ENCODE measurements at places on chromosomes 7 and 10. TPM values are rescaled to one million over a fixed set of nuclear protein-coding genes. Genes with fewer than 3 reads are reported as not detected.

Gene ZNF655
- 22.1 TPM for total RNA-seq

Gene TACR2
- total RNA-seq, result 0.49 TPM

Gene KLHDC10
- total RNA-seq, result 12.9 TPM

Gene PIP
- total RNA-seq, result not detected

Gene SPAM1
- total RNA-seq, result not detected

Gene LEP
- not detected for total RNA-seq

Gene TSPAN12
- 10.4 TPM for total RNA-seq

Gene LRRC17
- total RNA-seq, result 3.3 TPM

Gene SFRP4
- total RNA-seq, result 0.33 TPM

Gene STARD3NL
- 82.3 TPM for total RNA-seq

Gene CCL26
- not detected for total RNA-seq

Gene TFEC
- total RNA-seq, result 8.3 TPM

Gene TRIL
- 0.64 TPM for total RNA-seq

Gene MALRD1
- not detected for total RNA-seq

Gene HMX3
- not detected for total RNA-seq

Gene SPDYE5
- total RNA-seq, result not detected

Gene TMEM178B
- not detected for total RNA-seq

Gene PNLIPRP2
- total RNA-seq, result not detected

Gene PDK4
- total RNA-seq, result 1.8 TPM

Gene SKIDA1
- 0.47 TPM for total RNA-seq

Gene STOX1
- total RNA-seq, result 0.59 TPM

Gene MMP21
- total RNA-seq, result not detected

Gene ZNF33A
- total RNA-seq, result 6.9 TPM

Gene TNRC18
- 37.2 TPM for total RNA-seq

Gene DRGX
- not detected for total RNA-seq

Gene ASB15
- total RNA-seq, result not detected

Gene OR13A1
- not detected for total RNA-seq

Gene NSUN6
- 4.9 TPM for total RNA-seq

Gene LRRC4
- 0.60 TPM for total RNA-seq

Gene PRKG1
- total RNA-seq, result 0.33 TPM
